RWPE2 (cell line): ENCODE measurements at places on chromosomes 4 and X.

DNA sequence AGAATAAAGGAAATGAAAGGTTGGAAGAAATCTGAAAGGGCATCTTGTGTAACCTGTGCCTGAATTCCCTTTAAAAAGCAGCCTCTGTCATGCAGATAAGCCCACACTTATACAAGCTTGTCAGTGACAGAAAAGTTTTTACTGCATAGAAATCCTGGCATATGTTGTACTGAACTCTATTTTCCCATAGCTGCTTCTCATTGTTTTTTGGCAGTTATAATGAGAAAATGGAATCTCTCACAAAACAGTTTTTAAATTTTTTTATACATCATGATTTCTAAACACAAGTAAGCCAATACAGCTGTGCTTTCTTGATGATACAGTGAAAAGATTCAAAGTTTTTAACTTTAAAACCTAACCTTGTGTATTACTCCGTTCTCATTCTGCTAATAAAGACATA, 511.4 kb upstream of the ARX start:
- DNase-seq = no peak

DNA sequence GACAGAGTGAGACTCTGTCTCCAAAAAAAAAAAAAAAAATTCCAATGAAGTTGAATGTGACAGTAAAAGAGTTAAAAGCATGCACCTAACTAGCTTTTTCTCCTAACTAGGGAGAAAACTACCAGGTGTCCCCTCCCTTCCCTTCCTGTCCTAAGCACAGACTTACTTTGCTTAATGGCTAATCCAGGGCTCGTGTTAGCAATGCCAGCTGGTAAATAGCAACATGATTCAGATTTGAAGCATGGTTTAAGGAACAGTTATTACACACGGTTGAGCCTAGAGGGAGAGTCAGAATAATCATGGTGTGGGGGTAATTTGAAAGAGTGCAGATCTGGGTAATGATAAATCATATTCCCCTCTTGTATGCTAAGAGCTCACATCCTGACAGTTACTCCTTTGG, 338.3 kb downstream of the STIM2 start:
- no peak for DNase-seq

DNA sequence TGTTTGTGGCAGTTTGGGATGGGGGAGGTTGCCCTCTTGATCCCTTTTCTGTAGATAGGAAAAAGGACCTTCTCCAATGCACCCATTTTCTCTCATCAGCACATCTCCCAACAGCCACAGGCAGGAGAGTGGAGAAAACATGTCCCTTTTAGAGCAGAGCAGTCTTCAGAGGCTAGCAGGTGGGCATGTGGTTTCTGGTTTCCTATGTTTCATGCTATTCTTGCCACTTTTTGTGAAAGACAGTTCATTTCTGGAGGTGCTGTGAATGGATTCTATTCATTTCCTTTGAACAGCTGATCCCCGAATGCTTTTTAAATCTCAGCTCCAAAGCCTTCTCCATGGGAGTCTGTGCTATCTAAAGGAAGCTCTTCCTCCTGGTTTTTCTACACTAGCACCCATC, 18.9 kb downstream of the RASL11B start:
- no peak for DNase-seq

DNA sequence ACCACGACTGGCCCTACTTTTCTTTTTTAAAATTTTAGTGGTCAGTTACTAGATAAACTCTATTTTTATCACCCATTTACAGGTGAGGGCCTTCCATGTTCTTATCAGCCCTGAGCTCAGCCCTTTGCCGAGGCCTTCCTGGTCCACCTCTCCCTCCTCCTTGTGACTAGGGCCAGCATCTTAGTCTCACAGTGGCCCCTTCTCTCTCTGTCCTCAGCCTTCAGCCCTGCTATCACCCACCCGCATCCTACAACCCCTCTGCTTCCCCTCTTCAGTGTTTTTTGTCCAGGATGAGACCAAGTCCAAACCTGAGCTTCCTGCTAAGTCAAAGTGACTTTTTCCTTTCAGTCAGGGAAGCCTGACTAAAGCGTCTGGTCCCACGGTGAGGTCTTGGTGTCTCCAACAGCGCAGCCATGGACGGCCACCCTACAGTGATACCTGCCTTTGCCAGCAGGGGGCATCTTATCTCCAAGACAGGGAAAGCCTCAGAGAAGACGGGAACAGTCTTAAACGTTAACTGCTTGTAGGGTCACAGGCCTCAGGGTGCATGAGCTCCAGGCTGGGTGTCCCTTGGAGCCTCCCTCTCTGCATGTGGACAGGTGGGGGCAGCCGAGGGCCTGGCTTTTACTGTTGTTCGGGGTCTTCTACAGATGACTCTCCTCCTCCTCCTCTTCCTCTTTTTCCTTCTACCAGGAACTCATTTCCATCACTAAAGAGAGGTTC, 11.7 kb upstream of the GAGE10 start:
- DNase-seq = no peak

GRCh38 chr4:87804871-87805270, 5.5 kb downstream of the IBSP start:
- DNase-seq = no peak

GRCh38 chr4:126233483-126233882, 918.7 kb downstream of the FAT4 start:
- no peak for DNase-seq

DNA sequence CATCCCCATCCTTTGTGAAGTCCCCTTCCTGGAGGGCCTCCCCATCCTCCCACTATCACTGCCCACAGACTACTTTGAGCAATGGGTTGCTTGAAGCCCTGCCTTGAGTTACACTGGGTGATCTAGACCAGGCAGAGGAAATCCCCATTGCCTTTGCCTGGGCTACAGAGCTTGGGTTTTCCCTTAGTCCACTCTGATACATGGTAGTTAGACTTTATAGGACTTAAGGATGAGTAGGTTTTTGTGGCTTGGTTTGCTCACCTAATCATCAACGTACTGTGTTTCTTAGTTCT, 56.6 kb downstream of the TMEM131L start:
- no peak for DNase-seq

DNA sequence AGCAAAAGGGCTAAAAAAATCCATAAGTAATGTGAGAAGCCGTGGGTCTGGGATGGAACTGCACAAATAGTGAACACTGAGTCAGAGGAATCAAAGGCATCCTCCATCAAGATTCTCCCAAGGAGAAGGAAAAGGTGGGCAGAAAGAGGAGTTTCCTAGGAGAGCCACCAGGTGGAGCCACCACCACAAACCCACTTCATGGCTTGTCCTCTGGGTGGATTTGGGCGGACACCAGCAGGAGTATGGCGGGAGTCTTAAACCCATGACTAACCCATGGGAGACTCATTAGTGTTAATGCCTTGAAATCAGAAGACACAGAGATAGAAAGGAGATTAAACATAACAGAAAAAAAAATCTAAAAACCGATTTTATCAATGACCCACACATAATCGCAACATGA, 147.7 kb downstream of the SH3KBP1 start:
- DNase-seq = no peak

- no peak for DNase-seq
Measured at GRCh38 chr4:87633243-87633642, 16.8 kb upstream of the DMP1 start.

DNA sequence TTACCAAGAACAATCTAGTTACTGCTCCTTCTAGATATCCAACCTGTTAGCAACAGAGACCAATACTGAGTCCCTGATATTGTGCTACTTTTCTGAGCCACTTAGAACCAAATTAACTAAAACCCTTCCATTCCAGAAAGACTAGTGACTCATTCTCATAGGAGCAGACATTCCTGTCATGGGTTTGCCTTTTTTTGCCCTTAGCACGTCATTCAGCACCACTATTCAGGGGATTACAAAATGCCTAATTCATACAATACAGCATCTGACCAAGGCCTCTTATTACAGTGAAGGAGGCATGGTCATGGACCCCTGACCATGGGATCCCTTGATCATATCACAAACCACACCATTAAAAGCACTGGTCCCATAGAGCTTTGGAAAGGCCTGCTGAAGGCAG, 123.8 kb upstream of the CXCL13 start:
- DNase-seq = no peak

GRCh38 chr4:168541266-168541953, 44.6 kb downstream of the PALLD start:
- DNase-seq = peak; percentile 72

DNA sequence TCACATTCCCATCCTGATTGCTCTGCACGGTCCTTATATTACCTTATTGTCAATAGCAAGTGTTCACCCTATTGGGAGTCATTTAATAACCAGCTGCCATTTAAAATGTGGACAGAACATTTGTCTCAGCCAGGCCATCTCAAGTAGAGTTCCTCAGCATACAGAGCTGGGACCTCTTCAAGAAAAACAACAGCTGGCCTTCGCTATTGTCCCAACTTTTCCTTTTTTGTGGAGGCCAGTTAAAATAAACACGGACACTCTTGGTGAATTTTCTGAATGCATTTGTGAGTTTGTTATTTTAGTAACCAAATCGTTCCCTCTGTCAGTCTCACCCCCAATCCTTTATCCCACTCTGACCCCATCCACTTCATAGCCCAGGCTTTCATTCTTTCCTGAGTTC, 395.3 kb upstream of the PITX2 start:
- DNase-seq = no peak

- DNase-seq = no peak
Measured at GRCh38 chr4:147518846-147519767, 38.2 kb downstream of the EDNRA start.

GRCh38 chrX:72141372-72142004, 9.8 kb upstream of the RTL5 start:
- DNase-seq = no peak

DNA sequence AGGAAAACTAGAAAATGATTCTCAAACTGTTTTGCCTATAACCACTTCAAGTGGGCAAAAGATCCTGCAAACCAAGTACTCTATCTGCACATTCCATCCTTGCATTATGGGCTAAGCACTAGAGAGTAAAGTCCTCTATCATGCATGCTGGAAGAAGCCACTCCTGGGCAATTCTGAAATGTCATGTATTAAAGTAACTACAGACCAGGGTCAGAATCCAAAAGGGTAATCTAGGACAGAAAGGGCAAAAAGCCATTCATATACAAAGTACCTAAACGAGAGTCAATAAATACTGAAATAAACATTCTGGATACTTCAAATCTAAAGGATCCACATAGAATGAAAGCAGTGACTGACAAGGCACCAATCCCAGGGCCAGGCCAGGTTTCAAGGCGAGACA, 1.0 kb downstream of the SNX12 start:
- DNase-seq = no peak

DNA sequence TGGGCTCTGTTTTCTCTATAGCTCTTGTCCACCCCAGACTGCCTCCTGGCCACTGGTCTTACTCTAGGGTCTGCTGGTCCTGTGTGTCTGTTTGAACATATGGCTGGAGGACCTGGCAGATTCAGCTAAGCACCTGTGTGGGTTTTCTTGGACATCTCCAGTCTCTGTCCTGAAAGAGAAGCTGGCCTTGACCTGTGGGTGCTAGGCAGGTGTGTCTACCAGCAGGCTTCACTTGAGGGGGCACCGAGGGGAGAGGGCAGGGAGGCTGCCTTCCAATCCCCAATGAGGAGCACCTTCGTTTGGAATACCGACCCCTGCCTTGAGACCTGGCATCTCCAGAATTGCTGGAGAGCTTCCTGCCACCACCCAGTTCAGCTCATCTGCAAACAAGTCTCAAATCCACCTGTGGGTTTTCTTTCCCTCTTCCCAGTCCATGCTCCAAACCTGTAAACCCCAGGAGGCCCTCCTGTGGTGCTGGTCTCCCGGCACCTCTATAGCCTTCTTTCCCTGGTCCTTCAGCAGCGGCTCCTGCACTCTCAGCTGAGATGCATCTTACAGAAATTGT, 45.2 kb downstream of the HTRA3 start:
- no peak for DNase-seq

GRCh38 chr4:156983366-156983765, 11.8 kb upstream of the PDGFC start:
- no peak for DNase-seq

- DNase-seq = no peak
Measured at GRCh38 chrX:72568406-72569092, 4.1 kb downstream of the HDAC8 start.

- no peak for DNase-seq
Measured at GRCh38 chr4:61204353-61205060, 4.4 kb downstream of the ADGRL3 start.

DNA sequence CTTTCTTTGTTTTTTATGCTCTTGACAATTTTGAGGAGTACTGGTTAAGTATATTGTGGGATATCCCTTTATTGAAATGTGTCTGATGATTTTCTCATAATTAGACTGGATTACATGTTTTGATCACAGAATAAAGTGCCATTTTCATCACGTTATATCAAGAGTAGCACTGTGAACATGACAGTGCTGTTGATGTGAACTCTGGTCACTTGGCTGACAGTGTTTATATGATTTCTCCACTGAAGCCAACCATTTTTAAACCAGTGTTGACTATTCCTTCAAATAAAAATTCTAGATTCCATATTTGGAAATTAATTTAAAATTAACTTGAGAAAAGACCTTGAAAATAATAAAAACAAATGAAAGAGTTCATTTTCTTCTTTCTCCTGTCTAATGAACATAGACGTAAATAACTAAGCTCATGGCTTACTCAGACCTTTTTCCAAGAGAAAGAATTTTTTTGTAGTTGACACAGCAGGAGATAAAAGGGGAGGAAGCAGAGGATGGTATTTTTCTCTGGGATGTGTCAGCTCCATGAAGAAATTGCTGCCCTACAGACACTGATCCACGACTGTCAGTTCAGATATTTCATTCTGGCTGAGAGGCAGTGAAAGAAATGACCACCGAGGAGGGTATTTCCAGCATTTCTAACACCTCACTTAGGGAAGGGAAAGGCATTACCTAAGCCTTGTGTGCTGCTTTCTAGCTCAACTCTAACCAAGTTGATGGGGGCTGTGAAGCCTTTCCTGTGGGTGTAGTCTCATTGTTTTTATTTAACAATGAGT, 150.9 kb upstream of the ANK2 start:
- no peak for DNase-seq

GRCh38 chr4:69882150-69882549, 22.2 kb upstream of the SULT1E1 start:
- DNase-seq = no peak

DNA sequence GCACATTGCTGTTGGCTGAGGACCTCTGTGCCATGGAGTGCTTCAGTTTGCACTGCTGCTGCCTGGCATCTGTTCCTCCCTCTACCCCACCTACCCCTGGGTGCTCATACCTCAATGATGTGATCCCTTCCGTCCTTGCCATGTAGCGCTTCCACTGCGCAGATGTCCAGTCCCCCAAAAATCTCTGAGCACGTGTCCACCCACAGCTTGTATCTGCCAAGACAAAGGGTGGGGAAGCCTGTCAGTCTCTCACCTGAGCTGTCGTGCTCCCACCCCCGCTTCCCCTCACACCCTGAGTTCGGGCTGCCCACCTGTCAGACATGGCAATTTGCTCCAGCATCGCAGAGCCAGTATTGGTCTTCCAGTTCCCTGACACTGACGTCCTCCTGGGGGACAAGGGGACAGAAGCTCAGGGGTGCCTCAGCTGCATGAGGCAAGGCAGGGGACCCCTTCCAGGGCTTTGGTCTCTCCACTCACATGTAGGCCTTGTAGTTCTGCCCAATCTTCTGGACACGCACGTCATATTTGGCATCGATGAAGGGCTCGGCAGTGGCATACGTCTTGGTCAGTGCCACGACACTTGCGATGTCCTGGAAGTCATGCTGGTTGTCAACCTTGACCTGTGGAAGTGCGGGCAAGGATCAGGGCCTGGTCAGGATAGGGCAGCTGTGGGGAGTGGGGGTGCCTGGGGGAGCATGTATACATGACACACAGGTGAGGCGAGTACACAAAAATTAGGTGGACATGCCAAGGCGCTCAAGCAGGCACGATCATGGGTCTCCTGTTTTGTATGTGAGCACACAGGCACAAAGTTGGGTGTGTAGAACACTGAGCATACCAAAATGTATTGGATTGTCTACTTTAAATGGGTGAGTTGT, 6.0 kb upstream of the TIMP1 start:
- no peak for DNase-seq

- DNase-seq = no peak
Measured at GRCh38 chr4:124945422-124945821, 232.9 kb upstream of the ANKRD50 start.
